NCI-H1417 treated with DMSO at 0.1 percent for 48 hours (cell line): ENCODE measurements at places on chromosomes 5 and 9.

- DNase-seq: no peak
Measured at GRCh38 chr5:131224387-131225201, 39.3 kb upstream of the CDC42SE2 start.

DNA sequence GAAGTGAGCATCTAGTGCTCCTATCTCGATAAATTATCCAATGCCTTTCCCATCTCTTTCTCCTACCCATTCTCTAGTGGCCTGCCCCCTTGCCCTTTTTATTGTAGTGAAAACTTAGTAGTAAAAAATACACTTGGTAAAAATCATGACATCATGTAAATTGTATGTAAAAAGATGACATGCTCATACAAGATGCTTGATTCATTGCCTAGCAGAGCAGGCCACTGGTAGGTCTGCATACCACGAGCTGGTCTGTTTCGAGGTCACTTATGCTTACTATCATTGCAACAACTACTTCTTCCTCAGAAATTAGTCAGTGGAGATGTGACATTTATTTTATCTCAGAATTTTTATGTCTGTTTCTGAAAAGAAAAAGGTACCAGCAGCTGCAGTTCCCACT lies 177.3 kb downstream of the C9orf152 start:
- DNase-seq: no peak

DNA sequence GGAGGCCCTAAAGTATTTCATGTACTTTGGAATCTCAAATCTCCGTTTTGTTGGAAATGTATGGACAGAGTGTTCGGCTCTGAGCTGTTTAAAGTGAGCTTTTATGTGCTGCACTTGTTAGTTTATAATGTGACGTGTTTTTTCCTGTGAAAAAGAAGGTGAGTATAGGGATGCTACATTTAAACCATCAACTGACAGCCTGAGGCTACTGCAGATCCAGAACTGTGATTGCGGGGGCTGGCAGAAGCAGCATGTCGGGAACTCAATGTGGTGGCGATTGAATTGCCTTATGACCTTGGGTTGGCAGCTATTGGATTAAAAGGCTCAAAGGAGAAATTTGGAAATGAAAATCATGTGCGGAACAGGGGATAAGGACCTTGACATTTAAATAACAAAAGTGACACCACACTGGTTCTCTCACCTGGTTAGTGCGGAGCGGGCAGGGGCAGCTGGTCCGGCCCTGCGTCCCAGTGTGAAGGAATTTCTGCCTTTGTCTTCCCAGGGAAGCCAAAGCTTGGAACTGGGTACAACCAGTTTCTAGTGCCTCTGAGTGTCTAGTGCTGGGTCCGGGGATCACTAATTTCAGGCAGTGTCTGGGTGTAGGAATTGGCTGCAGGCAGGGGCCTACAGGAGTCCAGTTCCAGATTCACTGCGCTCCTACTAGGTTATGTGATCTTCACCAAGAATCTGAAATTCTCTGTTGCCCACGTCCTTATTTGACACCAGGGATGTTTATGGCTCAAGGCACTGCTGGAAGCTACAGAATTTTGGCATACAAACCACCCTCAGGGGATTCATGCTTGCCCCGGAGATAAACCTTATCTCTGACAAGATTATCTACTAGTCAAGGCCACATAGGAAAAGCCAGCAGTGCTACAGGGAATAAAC lies 120.7 kb upstream of the ERCC6L2 start:
- DNase-seq: no peak

DNA sequence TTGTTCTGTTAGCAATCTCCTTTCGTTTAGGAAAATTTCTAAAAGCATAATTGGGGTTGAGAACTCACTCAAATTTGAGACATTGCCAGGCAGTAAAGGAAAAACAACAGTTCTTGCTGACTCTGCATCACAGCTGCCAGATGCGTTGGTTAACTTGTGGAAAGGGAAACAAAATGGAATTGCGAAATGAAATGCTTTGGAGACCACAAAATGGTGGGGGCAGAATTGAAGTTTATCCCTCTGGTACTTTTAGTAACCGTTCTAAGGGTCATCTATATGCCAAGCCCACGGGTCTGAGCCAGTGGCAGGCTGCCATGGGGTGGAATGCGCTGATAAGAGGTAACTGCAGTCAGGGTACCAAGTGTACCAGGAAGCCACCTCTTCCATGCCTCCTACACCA lies 28.6 kb upstream of the SELENOP start:
- DNase-seq: no peak

- DNase-seq: no peak
Measured at GRCh38 chr9:90062982-90063381, 458.2 kb downstream of the GADD45G start.
